CD14-positive monocyte (primary cell): ENCODE measurements at places on chromosomes 2 and 18. TPM values are rescaled to one million over a fixed set of nuclear protein-coding genes. Genes with fewer than 3 reads are reported as not detected.

GRCh38 chr2:110216803-110217202 is 4.5 kb upstream of the MTLN start:
- no peak for DNase-seq
- no peak overlapping the region for H3K4me3 ChIP-seq
- H3K27me3 ChIP-seq, result peaks cover 8% of the 10 kb centered on the region
- no peaks in the 10 kb centered on the region for H3K36me3 ChIP-seq
- no peak overlapping the region for H3K27ac ChIP-seq

GRCh38 chr2:181741756-181742155 is 61.4 kb upstream of the NEUROD1 start:
- H3K27me3 ChIP-seq, result no peaks in the 10 kb centered on the region

- H3K27me3 ChIP-seq, result no peaks in the 10 kb centered on the region
- no peak overlapping the region for H3K27ac ChIP-seq
Measured at GRCh38 chr2:135662088-135662487, 79.6 kb upstream of the UBXN4 start.

The DUSP2 gene
- 66.1 TPM for polyA plus RNA-seq

GRCh38 chr2:192030289-192030688 is 164.4 kb downstream of the TMEFF2 start:
- H3K4me1 ChIP-seq, result no peaks in the 10 kb centered on the region
- H3K4me3 ChIP-seq, result no peak overlapping the region
- H3K27ac ChIP-seq, result no peak overlapping the region
- no peak for DNase-seq
- no peaks in the 10 kb centered on the region for H3K36me3 ChIP-seq

- no peak overlapping the region for H3K4me3 ChIP-seq
- H3K27ac ChIP-seq, result no peak overlapping the region
- DNase-seq, result no peak
- H3K36me3 ChIP-seq, result no peaks in the 10 kb centered on the region
Measured at GRCh38 chr2:82690757-82691411, 1768.2 kb downstream of the SUCLG1 start.

DNA sequence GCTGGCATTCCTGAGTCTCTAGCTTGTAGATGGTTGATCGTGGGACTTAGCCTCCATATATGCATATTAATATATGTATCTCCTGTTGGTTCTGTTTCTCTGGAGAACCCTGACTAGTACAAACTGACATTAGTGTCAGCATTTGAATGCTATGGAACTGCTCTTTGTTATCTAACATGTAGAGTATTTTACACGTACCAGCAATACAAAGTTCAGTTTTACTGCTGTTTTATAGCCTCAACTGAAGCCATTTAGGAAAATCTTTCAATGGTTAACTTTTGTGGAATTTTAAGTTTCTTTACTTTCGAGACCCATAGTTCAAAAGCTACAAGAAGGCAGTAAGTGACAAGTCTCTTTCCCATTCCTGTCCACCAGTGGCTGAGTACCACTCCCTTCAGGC is 418.4 kb downstream of the NUP35 start:
- H3K4me1 ChIP-seq, result no peaks in the 10 kb centered on the region
- H3K27ac ChIP-seq, result no peak overlapping the region

DNA sequence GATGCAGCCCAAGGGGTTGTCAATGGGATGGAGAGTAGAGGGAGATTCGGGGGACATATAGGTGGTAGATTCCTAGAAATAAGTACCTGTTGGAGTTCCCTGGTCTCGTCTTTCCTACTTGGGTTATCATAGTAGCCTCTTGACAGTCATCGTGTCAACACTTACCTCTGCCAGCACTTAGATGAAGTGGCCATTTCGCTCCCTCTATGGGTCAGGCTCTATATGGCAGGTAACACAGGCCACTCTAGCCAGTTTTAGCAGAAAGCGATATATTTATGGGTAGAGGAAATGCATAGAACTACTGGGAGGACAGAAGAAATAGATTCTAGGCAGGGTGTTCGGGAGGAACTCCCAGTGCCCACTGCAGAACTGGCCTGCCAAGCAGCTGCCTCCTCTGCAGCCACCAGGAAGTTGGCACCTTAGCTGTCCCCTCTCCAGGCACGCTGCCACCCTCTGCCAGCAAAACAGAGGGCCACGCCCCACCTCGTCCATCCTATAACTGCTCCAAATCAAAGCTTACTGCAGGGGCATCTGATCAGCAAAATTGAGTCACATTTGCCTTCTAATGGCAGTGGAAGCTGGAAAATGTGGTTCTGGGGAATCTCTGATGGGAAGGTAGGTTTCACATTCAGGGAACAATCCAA is 181.3 kb downstream of the INSIG2 start:
- no peaks in the 10 kb centered on the region for H3K36me3 ChIP-seq
- H3K4me1 ChIP-seq, result no peaks in the 10 kb centered on the region
- H3K4me3 ChIP-seq, result no peak overlapping the region

DNA sequence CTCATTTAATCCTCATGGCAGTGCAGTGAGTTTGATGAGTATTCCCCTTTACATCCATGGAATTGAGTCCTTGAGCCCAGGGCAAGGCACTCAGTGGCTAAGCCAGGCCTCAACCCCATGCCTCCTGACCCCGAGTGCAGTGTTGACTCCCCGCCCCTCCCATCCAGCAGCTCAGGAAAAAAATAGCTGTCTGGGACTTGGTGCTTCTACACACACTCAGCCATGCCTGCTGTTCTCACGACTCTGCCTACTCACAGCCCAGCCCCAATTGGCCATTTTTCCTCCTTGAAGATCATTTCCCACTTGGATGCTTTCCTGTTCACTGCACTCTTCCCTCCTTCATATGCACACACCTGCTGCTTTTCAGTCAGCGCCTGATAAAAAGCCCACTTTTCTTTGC is 8.8 kb downstream of the FOSL2 start:
- no peak for DNase-seq
- no peaks in the 10 kb centered on the region for H3K27me3 ChIP-seq
- H3K4me3 ChIP-seq, result no peak overlapping the region
